ENCODE measurements at places on chromosomes 5 and 9.

DNA sequence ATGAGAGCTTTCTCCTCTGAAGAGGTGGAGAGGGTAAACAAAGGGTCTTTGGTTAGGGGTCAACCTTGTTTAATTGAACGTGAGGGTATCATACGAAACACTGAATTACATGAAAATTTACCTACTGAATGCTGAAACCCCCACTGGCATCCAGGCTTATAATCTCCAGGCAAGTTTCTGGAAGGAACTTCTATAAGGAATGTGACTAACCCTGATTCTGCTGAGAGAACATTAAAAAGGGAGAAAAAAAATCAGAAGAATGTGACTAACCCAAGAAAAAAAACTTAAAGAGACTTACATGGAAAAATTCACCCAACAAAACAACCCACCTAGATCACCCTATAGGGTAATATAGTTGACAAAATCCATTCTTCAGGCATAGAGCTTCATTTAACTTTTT, 55.5 kb downstream of the APC start:
- DNase-seq: no peak

DNA sequence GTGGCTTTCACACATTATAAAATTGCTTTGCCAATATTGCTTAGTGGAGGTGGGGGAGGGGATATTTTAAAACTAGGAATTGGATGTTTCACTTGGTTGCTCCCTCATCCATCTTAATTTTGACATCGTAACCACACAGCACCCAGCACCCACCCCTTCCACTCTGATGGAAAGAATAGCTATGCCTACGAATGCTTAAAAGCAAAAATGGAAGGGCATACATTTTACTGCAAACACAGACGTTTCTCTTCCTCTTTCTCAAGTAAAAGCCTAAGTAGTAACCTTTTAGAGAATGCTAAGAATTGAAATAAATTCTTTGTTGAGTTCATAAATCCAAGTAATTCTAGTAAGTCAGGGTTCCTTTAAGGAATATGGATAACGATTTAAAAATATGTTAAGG, 69.9 kb downstream of the JAKMIP2 start:
- DNase-seq: no peak

DNA sequence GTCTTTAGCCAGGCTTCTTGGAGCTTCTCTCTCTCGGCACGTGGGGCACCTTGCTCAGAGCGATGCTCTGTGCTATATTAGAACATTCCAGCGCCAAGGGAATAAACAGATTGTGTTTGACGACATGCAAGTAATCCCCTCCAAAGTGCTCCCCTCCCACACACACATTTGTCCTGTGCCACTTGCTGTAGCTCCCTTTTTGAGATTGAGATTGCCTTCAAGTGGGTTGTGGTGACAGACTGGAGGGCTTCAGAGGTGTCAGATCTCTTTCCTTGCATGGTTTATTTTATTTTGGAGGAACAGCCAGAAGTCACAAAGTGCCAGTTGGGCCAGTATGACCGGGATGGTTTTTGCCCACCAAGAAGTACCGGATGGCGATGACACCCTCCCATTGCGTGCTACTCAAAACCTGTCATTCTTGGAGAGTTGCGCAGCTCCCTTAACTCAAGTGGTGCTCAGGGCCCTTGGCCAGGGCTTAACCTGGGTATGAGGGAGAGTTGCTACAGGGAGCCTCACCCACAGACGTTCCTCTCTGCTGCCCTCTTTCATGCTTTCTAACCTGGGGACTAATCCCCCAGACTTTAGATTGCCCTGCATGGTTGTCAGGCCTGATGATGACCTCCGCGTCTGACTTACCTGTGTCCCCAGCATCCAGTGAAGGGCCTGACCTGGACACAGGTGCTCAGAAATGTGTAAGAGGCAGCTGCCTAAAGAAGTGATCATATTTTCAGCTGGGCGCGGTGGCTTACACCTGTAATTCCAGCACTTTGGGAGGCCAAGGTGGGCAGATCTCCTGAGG, 18.8 kb upstream of the RPL26L1 start:
- DNase-seq: no peak

GRCh38 chr9:117258184-117258866, 156.5 kb downstream of the ASTN2 start:
- DNase-seq: no peak

GRCh38 chr9:33375238-33375840, 27.0 kb downstream of the AQP7 start:
- no peak for DNase-seq

Measured in stimulated activated CD8-positive, alpha-beta memory T cell treated with anti-CD3 and anti-CD28 coated beads, Interleukin-15, amount 100 ng/mL, for 4 hours (primary cell).